ENCODE measurements at places on chromosomes 11 and 22.

DNA sequence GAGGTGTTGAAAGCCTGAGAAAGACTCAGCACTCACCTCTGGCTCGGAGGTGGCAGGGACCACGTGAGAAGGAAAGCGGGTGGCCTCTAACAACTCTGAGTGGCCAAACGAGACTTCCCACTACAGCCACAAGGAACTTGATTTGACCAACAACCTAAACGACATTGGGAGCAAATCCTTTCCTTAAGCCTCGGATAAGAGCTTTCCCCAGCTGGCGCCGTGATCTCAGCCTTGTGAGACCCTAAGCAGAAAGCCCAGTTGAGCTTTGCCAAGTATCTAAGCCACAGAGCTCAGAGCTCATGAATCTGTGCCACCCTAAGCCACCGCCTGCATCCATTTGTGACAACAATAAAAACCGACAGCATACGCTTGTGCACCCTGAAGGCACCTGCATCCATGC lies 636.0 kb downstream of the TBC1D22A start:
- no peak for DNase-seq

DNA sequence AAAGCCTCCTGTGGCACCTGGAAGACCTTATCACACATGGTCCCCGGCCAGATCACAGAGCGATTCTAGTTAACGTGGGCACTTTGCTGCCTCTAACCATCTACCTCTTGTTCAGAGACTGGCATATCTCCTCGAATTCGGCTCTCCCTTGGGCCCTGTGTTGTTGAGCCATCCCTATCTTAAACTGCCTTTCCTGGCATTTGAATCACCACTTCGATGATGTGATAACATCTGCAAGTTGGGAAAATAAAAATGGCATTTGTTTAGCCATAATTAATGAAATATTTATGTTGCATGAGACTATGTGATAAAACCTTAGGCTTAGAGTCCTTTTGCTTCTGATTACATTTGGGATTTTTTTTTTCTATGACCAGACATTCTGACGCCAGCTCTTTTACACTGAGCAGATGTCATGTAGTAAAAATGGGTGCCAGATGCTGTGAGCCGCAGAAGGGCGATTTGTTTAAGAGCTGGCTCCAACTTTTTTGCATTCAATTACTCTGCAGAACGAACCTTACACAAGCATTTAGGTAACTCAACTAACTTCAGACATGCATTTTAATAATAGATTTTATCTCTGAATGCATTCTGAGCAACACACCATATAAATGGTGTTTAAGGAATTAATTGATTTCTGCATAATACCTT lies 58.5 kb upstream of the PARVA start:
- peak; percentile 93 for DNase-seq

DNA sequence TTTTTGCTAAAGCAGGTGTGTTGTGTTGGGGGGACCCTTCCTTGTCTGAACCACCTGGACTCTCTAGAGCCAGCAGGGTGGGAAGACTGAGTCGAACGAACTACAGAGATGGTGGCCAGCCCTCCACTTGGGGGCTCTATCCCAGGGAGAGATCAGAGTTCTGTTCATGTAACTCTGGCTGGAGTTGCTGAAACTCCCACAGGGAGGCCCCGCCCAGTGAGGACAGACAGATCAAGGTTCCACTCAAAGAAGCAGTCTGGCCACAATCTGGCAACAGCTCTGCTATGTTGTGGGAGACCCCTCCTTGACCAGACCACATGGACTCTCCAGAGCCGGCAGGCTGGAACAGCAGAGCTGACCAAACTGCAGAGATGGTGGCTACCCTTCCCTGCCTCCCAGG lies 20.2 kb upstream of the OR5AK2 start:
- DNase-seq, result no peak

GRCh38 chr11:18321578-18321968 lies 367 bp downstream of the HPS5 start:
- DNase-seq, result no peak

GRCh38 chr11:134950692-134951304 lies 538.8 kb upstream of the B3GAT1 start:
- DNase-seq, result no peak

All from NCI-H2029 treated with DMSO at 0.1 percent for 48 hours (cell line).